ENCODE measurements at places on chromosomes 12 and 14. TPM values are rescaled to one million over a fixed set of nuclear protein-coding genes. Genes with fewer than 3 reads are reported as not detected.
A peak's percentile ranks its signal among the peaks of the same experiment; 100 is the strongest.

The RBM19 gene
- total RNA-seq, result 33.8 TPM

The KRT6C gene
- not detected for total RNA-seq

The SRGAP1 gene
- total RNA-seq, result not detected

The EPYC gene
- total RNA-seq, result not detected

The RFLNA gene
- total RNA-seq, result not detected

The KLRF2 gene
- total RNA-seq, result 0.94 TPM

The DDN gene
- 0.42 TPM for total RNA-seq

The PCED1B gene
- 72.1 TPM for total RNA-seq

The KRT74 gene
- total RNA-seq, result not detected

- DNase-seq, result no peak
Measured at GRCh38 chr12:34356233-34356987, 334.1 kb downstream of the ALG10 start.

- DNase-seq, result no peak
Measured at GRCh38 chr14:69657950-69658355, 46.6 kb downstream of the SUSD6 start.

DNA sequence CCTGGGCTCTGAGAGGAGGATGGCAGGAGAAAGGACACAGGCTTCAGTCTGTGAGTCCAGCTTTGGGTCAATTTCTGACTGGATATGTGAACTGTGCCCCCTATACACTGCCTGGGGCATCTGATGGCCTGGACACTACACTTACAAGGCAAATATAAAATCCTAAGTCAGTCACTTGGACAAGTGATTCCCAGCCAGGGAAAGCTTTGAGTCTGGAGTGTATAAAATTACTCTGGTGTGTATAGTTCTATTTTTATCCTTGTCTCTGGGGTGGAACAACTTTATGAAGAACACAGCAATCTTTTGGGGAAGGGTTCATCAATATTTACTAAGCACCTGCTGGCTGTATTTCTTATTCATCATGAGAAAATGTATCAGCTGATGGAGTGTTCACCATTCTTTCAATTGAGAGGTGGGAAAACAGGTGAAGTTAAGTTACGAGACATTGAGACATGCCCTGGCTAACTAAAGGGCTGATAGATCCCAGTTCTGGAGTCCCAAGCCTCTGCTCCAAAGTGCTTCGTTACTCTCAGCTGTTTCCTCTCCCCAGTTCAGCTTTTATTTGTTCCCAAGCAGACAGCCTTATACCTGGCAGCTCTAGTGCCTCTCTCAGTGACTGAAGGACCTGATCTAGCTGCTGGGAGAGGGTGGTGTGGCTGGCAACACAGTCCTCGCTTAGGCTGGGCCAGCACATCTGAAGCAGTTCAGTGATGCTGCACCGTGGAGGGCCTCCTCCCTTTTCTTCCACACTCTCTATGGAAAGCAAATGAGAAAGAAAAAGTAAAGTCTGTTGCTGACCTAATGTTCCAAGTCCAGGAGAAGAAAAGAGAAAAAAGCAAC, 30.9 kb downstream of the ZFYVE26 start:
- no peak for DNase-seq

GRCh38 chr14:91606851-91607250, 96.7 kb upstream of the PPP4R3A start:
- no peak for DNase-seq

DNA sequence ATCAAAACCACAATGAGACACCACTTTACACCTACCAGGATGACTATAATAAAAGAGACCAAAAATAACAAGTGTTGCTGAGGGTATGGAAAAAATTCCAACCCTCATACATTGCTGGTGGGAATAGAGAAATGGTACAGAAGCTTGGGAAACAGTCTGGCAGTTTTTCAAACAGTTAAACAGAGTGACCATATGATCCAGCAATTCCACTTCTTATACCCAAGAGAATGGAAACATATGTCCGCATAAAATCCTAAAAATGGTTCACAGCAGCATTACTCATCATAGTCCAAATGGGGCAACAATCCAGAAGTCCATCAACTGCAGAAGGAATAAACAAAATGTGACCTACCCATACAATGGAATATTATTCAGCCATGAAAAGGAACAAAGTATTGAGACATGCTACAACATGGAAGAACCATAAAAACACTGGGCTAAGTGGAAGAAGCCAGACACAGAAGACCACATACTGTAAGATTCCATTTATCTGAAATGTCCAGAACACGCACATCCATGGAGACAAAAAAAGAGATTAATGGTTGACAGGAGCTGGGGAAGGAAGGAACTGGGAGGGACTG, 44.5 kb downstream of the CHGA start:
- DNase-seq, result no peak

DNA sequence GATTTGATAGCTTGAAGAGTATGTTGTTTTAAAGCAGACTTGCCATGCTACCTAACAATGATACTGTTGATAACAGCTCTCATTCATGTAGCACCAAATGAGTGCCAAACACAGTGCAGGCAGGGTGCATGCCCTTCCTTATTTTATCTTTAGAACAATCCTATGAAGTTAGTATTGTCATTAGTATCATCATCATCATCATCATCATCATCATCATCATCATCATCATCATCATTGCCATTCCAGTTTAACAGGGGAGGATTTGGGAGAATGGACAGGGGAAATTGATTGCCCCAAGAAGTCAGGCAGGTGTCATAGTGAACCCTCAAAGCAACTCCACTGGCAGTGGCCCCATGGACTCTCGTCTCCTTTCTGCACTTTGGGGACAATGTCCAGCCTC, 734.9 kb downstream of the VRK1 start:
- no peak for DNase-seq

DNA sequence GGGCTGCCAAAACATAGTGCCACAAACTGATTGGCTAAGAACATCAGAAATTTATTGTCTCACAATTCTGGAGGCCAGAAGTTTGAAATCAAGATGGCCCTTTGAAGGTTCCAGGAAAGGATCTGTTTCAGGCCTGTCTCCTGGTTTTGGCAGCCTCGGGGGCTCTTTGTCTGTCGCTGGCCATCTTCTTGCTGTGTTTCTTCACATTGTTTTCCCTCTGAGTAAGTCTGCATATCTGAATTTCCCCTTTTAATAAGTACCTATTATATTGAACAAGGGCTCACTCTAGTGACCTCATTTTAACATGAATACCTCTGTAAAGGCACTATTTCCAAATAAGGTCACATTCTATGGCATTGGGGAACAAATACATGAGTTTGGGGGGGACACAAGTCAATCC, 467.1 kb upstream of the MGAT4C start:
- DNase-seq, result no peak

GRCh38 chr14:69989622-69990021, 110.4 kb downstream of the SMOC1 start:
- DNase-seq, result no peak

GRCh38 chr14:82431031-82431430, 897.4 kb upstream of the SEL1L start:
- no peak for DNase-seq

GRCh38 chr12:19482036-19482435, 42.7 kb downstream of the AEBP2 start:
- no peak for DNase-seq

DNA sequence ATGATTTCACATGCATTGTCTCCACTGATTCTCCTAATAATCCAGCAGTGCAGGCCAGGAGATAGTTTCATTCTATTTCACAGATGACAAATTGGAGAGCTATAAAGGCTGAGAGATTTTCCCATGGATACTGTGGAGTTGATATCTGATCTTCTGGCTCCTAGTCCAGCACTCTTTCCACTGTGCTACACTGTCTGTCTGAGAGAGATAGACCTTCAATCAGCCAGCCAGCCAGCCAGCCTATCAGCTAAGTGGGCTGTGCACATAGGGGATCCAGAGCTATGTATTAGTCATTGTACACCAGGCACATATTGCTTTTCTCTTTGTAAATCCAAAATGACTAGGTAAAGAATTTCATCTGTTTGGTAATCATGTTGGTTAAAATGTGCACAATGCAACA, 91.8 kb upstream of the ATP2B1 start:
- DNase-seq, result no peak

DNA sequence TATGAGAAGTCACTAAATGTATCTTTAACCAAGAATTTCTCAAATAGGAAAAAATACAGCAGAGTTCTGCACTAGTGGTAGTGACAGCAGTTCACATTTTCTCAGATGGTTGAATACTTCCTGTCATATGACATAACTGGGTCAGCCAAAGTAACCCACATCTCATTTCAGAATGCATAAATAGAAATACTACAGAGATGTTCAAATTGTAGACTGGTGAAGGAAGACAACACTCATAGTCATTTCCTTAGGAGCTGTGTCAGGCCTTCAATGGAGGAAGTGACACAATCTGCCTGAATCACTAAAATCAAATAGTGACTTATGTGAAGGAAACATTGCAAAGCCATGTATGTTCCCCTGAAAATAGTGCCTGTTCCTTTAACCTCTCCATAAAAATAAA, 32.4 kb downstream of the FERMT2 start:
- peak; percentile 62 for DNase-seq

DNA sequence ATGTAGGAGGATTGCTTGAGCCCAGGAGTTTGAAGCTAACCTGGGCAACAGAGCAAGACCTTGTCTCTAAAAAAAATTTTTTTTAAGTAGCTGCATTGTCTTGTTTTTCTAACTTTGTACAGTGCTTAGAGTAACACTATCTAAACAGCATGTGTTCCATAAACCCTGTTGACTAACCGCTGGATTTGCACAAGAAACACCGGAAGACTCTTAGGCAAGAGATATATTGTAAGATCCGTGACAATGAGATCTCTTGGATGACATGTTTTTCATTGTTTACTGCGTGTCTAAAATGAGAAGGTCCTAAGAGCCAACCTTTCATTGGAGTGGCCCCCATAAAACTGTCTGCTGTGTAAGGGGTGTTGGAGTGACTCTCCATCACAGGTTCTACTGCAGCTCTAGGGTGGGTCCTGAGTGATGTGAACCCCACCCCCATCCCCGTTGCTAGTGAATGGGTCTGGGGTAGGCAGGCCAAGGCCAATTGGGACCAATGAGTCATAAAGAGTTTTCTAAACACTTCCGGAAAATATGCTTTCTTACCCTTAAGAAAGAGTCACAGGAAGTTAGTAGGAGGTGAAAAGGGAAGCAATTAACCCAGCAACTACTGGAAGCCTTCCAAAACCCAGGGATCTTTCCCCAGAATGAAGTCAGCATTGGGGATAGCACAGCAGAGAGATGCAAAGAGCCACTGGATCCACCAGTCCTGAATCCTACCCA, 24.3 kb upstream of the PCNX1 start:
- DNase-seq, result no peak

GRCh38 chr12:108732489-108733229, 1.3 kb upstream of the CORO1C start:
- no peak for DNase-seq

- no peak for DNase-seq
Measured at GRCh38 chr14:100771121-100771800, 44.6 kb downstream of the DLK1 start.

- DNase-seq, result no peak
Measured at GRCh38 chr14:98564006-98564405, 708.0 kb downstream of the BCL11B start.

- DNase-seq, result no peak
Measured at GRCh38 chr12:94091624-94092023, 56.8 kb upstream of the PLXNC1 start.

GRCh38 chr14:104592785-104593184, 11.8 kb downstream of the TMEM179 start:
- no peak for DNase-seq

DNA sequence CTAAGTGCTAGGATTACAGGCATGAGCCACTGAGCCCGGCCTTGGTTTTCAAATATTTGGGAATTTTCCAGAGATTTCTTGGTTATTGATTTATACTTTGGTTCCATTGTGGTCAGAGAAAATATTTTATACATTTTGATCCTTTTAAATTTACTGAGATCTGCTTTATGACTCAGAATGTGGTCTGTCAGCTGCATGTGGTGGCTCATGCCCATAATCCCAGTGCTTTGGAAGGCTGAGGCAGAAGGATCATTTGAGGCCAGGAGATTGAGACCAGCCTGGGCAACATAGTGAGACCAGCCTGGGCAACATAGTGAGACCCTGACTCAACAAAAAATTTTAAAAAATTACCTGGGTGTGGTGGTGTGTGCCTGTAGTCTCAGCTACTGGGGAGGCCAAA, 49.8 kb downstream of the ADCK1 start:
- no peak for DNase-seq

GRCh38 chr12:113162102-113163029, 12.8 kb downstream of the CFAP73 start:
- no peak for DNase-seq

DNA sequence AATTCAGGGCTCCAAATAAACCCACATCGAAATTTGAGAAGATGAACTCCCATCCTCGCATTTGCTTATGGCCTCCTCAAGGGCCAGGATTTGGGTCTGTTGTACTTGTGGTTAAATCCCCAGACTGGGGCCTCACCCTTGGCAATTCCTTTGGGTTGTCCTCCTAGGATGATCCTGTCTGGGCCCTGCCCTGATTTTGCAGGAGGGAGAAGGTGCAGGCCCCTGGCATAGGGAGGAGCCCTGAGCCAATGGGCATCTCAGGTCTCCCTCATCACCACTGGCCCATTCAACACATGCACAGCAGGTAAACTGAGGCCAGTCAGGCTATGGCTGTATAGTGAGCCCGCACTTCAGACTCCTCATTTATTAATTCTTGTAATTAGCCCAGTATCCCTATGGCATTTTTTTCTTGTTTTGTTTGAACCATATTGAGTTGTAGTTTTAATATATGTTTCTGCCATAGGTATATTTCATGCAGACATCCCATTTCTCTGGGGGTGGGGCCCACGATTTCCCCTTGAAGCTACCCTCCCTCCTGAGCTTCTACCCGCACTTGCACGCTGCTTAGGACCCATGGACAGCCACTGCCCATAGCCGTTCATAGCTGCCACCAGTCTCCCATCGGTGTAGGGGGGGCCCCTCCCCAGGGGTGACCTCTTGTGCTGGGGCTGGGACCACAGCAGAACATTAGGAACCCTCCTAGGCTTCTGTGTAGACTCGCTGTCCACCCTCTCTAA, 67.1 kb upstream of the DDX11 start:
- no peak for DNase-seq

DNA sequence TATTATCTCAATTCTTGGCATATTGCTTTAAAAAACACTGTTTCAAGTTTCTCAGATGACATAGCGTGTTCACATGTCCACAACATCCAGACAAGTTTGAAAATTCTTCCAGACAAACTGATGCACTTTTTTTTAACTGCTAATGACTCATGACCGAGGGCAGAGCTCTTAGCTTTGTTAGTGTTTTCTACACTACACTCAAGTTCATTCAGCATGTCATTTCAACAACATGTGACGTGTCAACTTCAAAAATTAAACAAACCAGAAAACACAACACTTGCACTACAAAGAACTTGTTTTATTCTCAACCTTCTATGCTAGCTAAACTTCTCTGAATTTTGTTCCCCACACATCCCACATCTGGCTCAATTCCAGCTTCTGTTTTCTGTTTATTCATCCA, 1186.3 kb upstream of the FLRT2 start:
- no peak for DNase-seq
